ENCODE measurements at places on chromosomes 5 and 9. TPM values are rescaled to one million over a fixed set of nuclear protein-coding genes. Genes with fewer than 3 reads are reported as not detected.

DNA sequence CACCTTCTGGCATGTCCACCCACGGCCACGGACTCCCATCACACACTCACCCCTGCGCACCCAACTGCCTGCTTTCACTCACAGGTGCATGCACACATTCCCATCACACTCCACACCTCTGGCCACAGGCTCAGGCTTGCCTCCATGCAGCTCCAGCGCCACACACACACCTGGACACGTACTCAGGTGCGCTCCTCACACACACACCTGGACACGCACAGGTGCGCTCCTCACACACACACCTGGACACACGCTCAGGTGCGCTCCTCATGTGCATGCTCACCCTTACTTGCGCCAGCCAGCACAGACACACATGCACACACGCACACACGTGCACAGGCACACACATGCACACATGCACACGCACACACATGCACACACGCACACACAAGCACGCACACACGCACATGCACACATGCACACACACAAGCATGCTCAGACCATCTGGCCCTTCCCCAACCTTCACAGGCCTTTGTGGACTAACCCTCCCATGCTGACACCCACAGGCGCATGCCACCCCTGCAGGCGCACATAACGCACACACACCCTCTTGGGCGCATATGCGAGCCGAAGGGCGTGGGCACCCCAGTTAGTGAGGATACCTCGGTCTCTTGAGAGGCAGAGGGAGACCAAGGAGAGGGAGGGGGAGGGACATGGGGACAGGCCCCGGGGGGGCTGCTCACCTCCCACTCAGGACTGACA lies 8.3 kb downstream of the GRIN1 start:
- no peak for DNase-seq
- H3K27ac ChIP-seq, result no peak overlapping the region
- H3K36me3 ChIP-seq, result no peaks in the 10 kb centered on the region
- no peaks in the 10 kb centered on the region for H3K4me1 ChIP-seq
- peaks cover 43% of the 10 kb centered on the region for H3K27me3 ChIP-seq

- DNase-seq, result no peak
- H3K4me3 ChIP-seq, result no peak overlapping the region
- peaks cover 11% of the 10 kb centered on the region for H3K4me1 ChIP-seq
Measured at GRCh38 chr5:141951332-141951781, 6.6 kb downstream of the PCDH12 start.

DNA sequence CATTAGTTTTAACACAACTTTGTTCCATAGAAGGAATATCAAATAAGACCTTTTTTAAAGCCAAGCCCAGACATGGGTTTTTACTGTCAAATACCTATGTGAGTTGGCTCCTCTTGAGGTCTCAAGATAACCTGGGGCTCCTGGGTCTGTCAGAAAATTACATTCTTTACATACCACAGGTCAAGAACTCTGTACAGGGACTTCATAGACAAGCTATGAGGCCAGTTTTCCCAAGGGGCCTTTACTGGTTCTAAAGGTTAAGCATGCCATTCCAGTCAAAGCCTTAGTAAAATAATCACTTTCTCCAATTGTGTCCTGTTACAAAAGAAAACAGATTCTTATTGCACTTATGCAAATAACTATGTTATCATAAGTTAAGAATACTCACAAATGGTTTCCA lies 15.5 kb upstream of the SMC2 start:
- no peak for DNase-seq
- H3K4me3 ChIP-seq, result no peak overlapping the region
- no peak overlapping the region for H3K27ac ChIP-seq
- H3K36me3 ChIP-seq, result no peaks in the 10 kb centered on the region

- H3K27ac ChIP-seq, result no peak overlapping the region
- peaks cover 3% of the 10 kb centered on the region for H3K4me1 ChIP-seq
- no peaks in the 10 kb centered on the region for H3K27me3 ChIP-seq
- no peak overlapping the region for H3K4me3 ChIP-seq
Measured at GRCh38 chr5:180174587-180174972, 34.4 kb downstream of the RASGEF1C start.

- H3K4me1 ChIP-seq, result no peaks in the 10 kb centered on the region
- H3K27me3 ChIP-seq, result peaks cover 2% of the 10 kb centered on the region
- no peaks in the 10 kb centered on the region for H3K36me3 ChIP-seq
- no peak for DNase-seq
- no peak overlapping the region for H3K4me3 ChIP-seq
Measured at GRCh38 chr9:86807367-86807976, 139.8 kb downstream of the GAS1 start.

GRCh38 chr5:150544611-150545219 lies 36.8 kb downstream of the NDST1 start:
- DNase-seq, result peak; percentile 60
- H3K27me3 ChIP-seq, result no peaks in the 10 kb centered on the region
- H3K4me1 ChIP-seq, result no peaks in the 10 kb centered on the region
- no peaks in the 10 kb centered on the region for H3K36me3 ChIP-seq
- no peak overlapping the region for H3K4me3 ChIP-seq
- H3K27ac ChIP-seq, result peak overlapping the region; percentile 18

- no peaks in the 10 kb centered on the region for H3K27me3 ChIP-seq
- no peak overlapping the region for H3K27ac ChIP-seq
- no peaks in the 10 kb centered on the region for H3K36me3 ChIP-seq
- no peak for DNase-seq
- peaks cover 12% of the 10 kb centered on the region for H3K4me1 ChIP-seq
Measured at GRCh38 chr5:56346044-56346710, 113.0 kb upstream of the ANKRD55 start.

DNA sequence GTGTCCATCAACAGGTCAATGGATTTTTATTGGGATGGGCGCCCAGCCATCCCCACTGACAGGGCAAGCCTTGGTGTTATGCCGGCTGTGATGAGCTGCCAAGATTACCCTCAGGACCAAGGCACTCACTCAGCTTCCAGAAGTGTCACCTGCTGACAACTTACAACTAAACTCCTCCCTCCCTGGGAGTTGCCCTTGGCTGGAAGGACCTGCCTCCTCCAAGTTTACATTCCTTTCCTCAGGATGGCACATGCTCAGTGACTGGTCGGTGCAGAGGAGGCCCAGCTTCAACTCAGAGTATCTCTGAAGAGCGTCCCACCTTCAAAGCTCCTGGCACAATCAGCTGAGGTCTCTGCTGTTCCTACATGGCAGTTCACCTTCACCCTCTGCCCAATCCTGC lies 52.5 kb upstream of the ZBTB43 start:
- no peak overlapping the region for H3K27ac ChIP-seq
- no peak for DNase-seq
- no peaks in the 10 kb centered on the region for H3K4me1 ChIP-seq
- no peak overlapping the region for H3K4me3 ChIP-seq

GRCh38 chr5:90329911-90330310 lies 79.6 kb downstream of the CETN3 start:
- no peak overlapping the region for H3K27ac ChIP-seq
- no peak overlapping the region for H3K4me3 ChIP-seq
- no peaks in the 10 kb centered on the region for H3K4me1 ChIP-seq
- no peak for DNase-seq
- no peaks in the 10 kb centered on the region for H3K36me3 ChIP-seq
- H3K27me3 ChIP-seq, result no peaks in the 10 kb centered on the region

Gene FOXD4L3
- not detected for total RNA-seq
